Naive thymus-derived CD4-positive, alpha-beta T cell (primary cell): ENCODE measurements at places on chromosomes 3 and 15. TPM values are rescaled to one million over a fixed set of nuclear protein-coding genes. Genes with fewer than 3 reads are reported as not detected.

Gene MST1R
- total RNA-seq: 1.2 TPM

Gene ZWILCH
- total RNA-seq: 20.3 and 20.9 TPM in 2 replicates

Gene GPR27
- total RNA-seq: 0.24 and 0.66 TPM in 2 replicates

- no peak for DNase-seq
These were observed 19.1 kb upstream of the AKAP13 start for GRCh38 chr15:85361323-85361722.

Gene CYP8B1
- not detected for total RNA-seq

- peak; percentile 54 for DNase-seq
These were observed 18.5 kb downstream of the SNUPN start for GRCh38 chr15:75606711-75607699.

Gene AADAC
- not detected for total RNA-seq

DNA sequence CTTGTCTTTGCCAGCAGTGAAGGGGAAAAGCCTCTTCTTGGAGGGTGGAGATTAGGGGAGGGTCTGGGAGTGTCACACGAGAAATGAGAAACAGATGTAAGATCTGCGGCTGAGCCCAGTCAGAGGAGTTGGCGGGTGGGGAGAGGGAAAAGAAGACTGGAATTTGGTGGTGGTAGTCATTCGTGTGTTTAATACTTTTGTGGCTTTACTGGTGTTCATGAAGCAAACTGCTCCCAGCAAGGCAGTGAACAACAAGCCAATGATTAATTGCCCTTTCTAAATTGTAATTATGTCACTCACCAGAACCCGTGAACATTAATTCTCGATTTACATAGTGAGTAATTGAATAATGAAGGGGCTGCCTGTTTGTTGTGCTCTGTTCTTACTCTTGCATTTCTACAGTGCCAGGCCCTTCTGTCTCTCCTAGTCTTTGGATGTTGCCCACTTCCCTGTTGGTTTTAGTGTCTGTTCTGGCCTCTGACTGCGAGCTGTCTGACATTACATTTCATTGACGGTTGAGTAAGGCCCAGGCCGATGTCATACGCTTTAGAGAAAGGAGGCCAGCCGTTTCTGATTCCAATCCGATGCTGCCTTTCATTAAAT lies 78.0 kb downstream of the CHCHD6 start:
- no peak for DNase-seq

DNA sequence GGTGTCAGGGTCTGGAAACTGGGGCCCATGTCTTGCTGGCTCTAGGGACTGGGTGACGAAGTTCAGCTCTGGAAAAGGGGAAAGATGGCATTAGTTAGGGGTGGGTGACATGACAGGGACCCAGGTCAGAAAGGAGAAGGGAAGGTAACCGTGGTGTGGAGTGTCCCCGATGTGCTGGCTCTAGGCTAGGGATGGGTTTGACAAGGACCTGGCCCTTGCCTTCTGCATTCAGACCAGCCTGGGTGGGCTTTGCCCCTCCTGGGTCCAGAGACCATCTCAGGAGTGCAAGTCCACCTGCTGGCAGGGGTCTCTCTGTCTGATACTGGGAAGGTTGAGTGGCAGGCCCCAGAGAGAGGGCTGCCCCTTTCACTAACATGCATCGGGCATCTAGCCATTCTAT lies 28.7 kb upstream of the ATP2B2 start:
- DNase-seq: no peak

DNA sequence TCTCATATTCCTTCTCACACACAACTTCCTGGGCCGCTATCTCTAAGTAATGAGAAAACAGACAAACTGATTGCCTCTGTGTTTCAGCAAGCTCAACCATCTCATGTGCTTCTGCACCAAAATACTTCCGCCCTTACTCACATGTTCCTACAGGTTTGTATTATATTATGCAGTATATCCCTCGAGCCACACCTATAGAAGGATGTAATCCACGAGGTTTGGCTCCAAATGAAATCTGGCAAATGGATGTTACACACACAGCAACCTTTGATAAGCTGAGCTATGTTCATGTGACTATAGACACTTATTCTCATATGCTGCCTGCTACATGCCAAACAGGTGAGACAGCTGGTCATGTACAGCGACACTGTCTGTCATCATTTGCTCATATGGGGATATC lies 22.6 kb downstream of the CCRL2 start:
- no peak for DNase-seq

DNA sequence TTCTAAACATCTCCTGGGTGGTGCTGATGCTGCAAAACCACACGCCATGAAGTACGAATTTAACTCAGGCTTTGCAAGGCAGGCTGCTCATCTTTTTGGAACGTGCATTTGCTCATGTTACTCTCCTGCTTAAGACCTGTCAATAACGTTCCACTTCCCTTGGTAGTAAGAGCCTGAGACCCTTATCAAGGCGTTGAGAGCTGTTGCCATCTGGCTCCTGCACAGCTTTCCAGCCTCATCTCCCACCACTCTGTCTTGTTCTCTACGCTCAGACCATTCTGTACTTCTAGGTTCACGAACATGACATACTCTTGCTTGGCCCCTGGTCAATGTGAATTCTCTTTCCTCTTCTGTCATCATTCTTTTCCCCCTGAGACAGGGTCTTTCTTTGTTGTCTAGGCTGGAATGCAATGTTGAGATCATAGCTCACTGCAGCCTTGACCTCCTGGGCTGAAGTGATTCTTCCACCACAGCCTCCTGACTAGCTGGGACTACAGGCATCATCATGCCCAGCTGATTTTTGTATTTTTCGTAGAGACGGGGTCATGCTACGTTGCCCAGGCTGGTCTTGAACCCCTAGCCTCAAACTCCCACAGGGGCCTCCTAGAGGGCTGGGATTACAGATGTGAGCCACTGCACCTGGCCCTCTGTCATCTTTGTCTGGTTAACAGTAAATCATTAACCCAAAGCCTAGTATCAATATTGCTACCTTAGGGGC lies 202.8 kb downstream of the CADPS start:
- no peak for DNase-seq

DNA sequence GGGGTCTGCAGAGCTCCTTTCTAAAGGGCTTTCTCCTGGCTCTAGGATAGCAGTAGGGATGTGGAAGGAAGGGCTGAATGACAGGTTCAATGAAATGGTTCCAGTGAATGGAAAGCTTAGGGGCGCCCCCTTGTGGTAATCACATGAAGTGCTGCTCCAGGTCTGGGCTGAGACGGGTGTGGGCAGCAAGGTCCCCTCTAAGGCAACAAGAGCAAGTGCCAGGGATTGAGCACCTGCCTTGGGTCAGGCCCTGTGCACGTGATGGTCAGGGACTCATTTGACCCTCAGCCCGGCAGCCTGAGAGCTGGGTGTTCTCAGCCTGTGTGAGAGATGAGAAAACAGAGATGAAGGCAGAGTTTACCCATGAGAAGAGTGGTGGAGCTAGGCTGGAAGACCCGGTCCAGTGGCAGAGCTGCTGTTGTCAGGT lies 12.1 kb upstream of the CX3CR1 start:
- DNase-seq: peak; percentile 61

- no peak for DNase-seq
These were observed 4.5 kb upstream of the C15orf39 start for GRCh38 chr15:75197062-75197630.

Gene SPTSSB
- total RNA-seq: not detected

- no peak for DNase-seq
These were observed 274.5 kb downstream of the NEK10 start for GRCh38 chr3:27094721-27095120.

- DNase-seq: no peak
These were observed 556.5 kb upstream of the KCNMB2 start for GRCh38 chr3:177979703-177980102.

DNA sequence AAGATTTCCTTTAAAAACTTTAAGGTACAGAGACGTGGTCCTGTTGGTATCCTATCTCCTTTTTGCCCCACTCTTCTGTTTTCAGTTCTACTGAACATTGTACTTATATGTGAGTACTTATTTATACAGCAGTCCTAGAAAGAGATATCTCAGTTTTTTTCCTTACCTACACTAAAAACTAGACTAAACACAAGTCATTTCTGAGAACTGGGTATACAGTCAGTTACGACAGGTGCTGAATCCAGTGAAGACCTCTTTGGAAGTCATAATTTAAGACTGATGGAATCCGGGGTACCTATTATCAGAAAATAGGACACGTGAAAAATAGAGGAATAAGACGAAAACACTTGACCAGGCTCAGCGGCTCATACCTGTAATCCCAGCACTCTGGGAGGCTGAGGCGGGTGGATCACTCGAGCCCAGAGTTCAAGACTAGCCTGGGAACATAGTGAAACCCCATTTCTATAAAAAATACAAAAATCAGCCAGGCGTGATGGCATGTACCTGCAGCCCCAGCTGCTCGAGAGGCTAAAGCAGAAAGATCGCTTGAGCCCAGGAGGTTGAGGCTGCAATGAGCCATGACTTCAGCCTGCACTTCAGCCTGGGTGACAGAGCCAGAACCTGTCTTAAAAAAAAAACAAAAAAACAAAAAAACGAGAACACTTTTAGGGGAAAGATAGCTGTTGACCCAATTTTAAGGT lies 76.3 kb downstream of the KLHL25 start:
- DNase-seq: no peak

Gene NPAP1
- not detected for total RNA-seq

- DNase-seq: no peak
These were observed 91.3 kb downstream of the RAB11A start for GRCh38 chr15:65960586-65960985.

DNA sequence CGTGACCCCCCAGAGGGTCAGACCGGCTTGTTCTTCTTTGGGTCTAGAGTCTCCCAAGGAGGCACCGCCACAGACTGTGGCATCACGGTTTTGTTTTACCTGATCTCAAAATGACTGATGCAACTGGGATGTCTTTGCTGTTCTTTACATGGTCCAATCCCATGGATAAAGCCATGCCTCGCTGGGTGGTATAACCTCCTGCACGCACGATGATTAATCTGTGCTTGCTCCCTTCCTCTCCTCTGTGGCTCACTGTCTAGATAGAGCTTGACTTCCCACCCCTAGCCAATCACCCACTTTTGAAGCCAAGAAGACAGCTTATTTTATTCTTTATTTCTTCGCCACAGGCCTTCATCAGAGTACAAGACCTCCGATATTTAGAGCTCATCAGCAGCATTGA lies 36.6 kb upstream of the RHO start:
- no peak for DNase-seq

GRCh38 chr3:177177749-177178221 lies 19.5 kb downstream of the TBL1XR1 start:
- DNase-seq: no peak
